Activated T-cell treated with anti-CD3 and anti-CD28 coated beads, Interleukin-2, amount 50 U/mL, for 72 hours (primary cell): ENCODE measurements at places on chromosomes 4 and X. TPM values are rescaled to one million over a fixed set of nuclear protein-coding genes. Genes with fewer than 3 reads are reported as not detected.

SPACA5 gene
- not detected for total RNA-seq

KLKB1 gene
- 0.79 TPM for total RNA-seq

SLC30A9 gene
- 47.8 TPM for total RNA-seq

PNMA6F gene
- total RNA-seq: not detected

KLB gene
- not detected for total RNA-seq

ABCG2 gene
- total RNA-seq: 2.3 TPM

SLC6A8 gene
- total RNA-seq: 2.2 TPM

CPZ gene
- not detected for total RNA-seq

GLRA3 gene
- not detected for total RNA-seq

SCML2 gene
- total RNA-seq: 3.0 TPM

MBNL3 gene
- 15.7 TPM for total RNA-seq

SSX2B gene
- not detected for total RNA-seq

ZNF518B gene
- total RNA-seq: 28.9 TPM

KDR gene
- not detected for total RNA-seq

FHDC1 gene
- total RNA-seq: 0.14 TPM

C1QTNF7 gene
- not detected for total RNA-seq

BLOC1S4 gene
- 14.6 TPM for total RNA-seq

EDNRA gene
- total RNA-seq: 0.69 TPM

OPN1MW gene
- total RNA-seq: not detected

MOB1B gene
- 27.6 TPM for total RNA-seq

RENBP gene
- total RNA-seq: 11.6 TPM
